ENCODE measurements at places on chromosomes 16 and 17. TPM values are rescaled to one million over a fixed set of nuclear protein-coding genes. Genes with fewer than 3 reads are reported as not detected.
A peak's percentile ranks its signal among the peaks of the same experiment; 100 is the strongest.

The SYCE1L gene
- 3.4 TPM for total RNA-seq

The CDC6 gene
- 33.6 TPM for total RNA-seq

GRCh38 chr17:4004517-4005295 lies 40.5 kb upstream of the ATP2A3 start:
- DNase-seq, result peak; percentile 69

DNA sequence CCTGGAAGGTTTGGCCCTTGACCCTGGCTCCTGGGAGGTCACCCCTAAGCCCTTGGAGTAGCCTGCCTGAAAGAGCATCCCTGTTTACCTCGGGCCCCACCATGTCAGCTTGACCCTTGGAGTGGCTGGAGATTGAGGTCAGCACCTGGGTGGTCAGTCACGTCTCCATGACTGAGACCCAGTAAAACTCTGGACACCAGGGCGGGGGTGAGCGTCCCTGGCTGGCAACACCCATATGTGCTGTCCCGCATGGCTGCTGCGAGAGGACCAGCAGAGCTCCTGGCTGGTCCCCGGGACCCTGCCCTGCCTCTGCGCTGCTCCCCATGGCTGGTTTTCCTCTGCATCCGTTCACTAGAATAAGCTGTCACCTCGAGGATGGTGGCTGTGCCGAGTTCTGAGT lies 91.2 kb downstream of the RBFOX3 start:
- DNase-seq, result no peak

GRCh38 chr17:63945784-63946439 lies 13.8 kb upstream of the CD79B start:
- no peak for DNase-seq

- no peak for DNase-seq
Observed at GRCh38 chr17:45836047-45837044, 8.3 kb upstream of the SPPL2C start.

GRCh38 chr17:59405944-59406705 lies 74.7 kb downstream of the YPEL2 start:
- DNase-seq, result no peak

DNA sequence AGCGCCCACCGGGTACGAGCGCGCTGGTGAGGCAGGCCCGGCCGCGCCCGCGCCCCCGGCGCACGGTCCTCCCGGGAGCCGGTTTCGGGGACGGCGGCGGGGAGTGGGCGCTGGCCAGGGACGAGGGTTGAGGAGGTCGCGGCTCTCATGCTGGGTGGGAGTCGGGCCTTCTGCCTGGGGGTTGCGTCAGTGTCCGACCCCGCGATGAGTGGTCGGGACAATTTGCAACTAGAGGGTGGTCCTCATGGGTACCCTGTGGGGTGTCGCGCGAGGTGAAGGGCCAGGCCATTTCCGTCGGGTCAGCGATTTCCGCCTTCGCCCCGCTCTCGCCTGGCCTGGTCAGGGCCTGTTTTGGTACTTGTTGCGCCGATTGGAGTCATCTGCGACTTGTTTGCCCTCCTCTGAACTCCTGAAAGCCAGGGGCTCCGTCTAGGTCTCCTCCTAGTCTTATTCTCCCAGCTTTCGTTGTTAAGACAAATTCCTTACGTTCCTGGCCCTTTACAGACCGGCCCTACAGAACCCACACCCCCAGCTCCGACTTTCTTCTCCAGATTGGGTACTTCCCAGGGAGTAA lies 14.9 kb downstream of the NAA60 start:
- DNase-seq, result peak; percentile 37

DNA sequence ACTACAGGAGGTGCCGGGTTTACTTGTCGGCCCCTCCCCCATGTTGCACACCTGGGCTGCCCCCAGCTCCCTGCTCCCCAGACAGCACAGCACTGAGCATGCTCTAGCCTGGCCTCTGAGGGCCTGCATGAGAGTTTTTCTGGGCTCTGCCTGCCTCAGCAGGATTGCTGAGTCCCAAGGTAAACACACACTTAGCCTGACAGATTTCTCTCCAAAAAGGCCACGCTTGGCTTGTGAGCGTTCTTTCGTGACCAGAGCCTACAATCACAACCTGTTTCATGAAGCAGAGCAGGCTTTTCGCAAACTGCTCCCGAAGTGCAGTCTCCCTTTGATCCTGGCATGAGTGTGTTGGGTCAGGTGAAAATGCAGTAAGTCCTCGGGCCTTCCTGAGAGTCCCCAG lies 9.8 kb upstream of the CD300E start:
- no peak for DNase-seq

GRCh38 chr17:5621729-5622128 lies 37.4 kb upstream of the NLRP1 start:
- DNase-seq, result no peak

DNA sequence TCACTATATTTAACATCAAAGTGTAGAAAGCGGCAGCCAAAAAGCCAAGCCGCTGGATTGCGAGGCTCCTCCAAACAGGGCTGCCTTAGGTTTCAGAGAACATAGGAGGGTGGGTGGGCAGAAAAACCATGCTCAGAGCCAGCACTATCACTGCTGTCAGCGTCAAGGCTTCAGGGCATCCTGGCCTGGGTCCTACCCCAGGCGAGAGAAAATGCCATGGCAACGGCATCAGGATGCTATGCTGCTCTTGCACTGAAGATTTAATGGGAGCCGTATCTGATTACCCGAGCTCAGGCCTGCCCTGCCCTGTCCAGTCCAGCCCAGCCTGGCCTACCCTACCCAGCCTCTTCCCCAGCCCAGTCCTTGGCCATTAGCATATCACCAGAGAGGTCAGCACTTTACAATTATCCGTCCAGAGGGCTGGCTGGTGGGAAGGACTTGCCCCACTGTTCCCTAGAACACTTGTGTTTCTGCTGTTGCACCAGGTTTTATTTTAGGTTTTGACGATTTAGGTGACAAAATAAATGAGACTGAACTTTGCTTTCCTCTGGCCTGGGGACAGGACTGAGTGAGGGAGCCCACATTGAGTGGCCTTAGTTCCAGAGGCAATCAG lies 61.1 kb downstream of the TOM1L2 start:
- DNase-seq, result no peak

Measured in dermis blood vessel endothelial cell (primary cell).